ENCODE measurements at places on chromosomes 7 and 10.

GRCh38 chr10:126520751-126521317, 132.6 kb upstream of the ADAM12 start:
- no peak for DNase-seq

DNA sequence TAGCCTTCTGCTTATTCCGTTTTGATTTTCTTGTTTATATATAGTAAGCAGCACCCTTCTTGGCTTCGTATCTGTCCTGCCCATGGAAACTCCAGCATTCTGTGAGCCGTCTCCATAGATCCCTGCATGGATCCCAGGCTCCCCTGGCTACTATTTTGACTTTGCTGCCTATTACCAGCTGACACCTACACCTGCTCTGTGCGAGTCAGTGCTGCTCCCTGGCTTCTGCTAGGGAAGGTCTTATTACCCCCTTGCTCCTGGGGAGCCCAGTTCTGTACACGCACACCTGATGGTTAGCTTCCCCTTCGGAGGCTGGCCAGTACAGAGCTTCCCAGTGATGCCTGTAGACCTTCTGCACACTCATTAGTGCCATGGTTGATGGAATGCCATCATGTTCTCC, 35.4 kb downstream of the NACAD start:
- DNase-seq = no peak

DNA sequence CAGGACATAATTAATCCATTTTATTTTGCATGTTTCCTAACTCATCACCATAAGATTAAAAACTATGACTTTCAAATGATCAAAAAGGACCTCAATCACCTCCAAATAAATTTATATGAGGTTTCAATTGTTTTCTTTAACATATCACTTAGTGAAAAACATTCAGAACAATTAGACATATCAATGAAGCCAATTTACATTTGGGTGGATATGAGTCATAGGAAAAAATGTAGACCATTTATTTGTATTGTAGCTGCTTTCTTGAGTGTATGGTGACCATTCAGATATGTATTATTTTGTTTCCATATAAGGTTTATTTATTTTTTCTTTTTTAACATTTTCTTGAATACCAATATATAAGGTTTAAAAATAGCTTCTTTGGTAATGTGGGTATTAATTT, 13.3 kb upstream of the EXOC6 start:
- DNase-seq = peak; percentile 23

DNA sequence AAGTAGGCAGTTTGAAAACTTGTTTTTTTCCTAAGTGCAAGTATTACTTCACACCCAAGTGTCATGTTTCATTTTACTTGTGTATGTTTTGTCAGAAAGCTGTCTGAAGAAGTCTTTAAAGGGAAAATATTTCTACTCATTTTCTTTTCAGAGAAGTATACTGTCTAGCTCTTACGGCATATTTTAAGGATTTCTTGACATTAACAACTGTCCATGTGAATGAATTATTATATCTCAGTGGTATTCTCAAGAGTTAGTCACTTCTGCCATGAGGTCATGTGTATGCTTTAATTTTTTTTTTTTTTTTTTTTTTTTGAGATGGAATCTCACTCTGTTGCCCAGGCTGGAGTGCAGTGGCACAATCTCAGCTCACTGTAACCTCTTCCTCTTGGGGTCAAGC, 229.5 kb downstream of the BICC1 start:
- DNase-seq = no peak

DNA sequence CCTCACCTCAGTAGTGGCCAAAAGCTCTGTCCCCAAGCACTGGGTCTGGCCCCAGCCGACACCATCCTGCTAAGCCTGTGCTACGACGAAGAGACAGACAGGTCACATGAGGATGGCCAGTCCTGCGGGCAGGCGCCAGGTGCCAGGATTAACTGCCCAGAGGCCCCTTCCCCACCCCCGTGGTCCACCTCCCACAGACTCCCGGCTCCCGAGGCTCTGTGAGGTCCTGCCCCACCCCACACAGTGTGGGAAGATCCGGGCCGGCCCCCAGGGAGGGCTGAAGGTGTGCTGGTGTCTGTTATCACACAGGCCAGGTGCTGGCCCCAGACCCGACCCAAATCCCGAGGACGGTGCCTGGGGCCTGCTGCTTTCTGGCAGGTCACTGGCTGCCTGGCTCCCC, 27.2 kb downstream of the CYP2W1 start:
- no peak for DNase-seq

DNA sequence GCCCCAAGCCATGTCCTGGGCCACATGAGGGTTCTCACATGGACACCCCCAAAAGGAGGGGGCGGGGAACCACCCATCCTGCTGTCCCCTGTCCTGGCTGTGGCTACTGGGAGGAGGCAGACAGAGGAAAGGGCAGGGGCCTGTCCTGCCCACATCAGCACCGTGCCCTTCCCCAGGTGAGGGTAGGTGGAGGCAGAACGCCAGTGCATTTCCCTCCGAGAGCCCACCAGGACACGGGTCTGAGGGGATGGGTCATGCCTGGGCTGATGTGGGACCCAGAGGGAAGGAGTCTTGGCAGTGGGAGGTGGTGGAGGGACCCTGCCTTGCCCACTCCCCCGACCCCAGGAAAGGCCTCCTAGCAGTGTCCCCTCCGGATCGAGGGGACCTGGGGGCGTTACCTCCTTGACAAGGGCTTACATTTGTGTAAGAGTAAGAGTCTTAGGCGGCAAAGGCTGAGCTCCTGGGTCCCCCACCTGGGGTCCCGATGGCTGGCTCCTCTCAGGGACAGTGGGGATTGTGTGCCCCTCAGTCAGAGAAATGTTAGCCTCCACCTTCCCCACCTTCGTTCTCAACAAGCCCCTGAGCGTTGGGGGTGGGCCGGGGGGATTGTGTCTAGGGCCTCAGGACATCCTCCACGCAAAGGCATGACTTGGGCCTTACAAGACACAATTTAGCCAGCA, 6.1 kb downstream of the CRYGN start:
- no peak for DNase-seq

- no peak for DNase-seq
These were observed 36.9 kb upstream of the EGFR start for GRCh38 chr7:54981913-54982312.

DNA sequence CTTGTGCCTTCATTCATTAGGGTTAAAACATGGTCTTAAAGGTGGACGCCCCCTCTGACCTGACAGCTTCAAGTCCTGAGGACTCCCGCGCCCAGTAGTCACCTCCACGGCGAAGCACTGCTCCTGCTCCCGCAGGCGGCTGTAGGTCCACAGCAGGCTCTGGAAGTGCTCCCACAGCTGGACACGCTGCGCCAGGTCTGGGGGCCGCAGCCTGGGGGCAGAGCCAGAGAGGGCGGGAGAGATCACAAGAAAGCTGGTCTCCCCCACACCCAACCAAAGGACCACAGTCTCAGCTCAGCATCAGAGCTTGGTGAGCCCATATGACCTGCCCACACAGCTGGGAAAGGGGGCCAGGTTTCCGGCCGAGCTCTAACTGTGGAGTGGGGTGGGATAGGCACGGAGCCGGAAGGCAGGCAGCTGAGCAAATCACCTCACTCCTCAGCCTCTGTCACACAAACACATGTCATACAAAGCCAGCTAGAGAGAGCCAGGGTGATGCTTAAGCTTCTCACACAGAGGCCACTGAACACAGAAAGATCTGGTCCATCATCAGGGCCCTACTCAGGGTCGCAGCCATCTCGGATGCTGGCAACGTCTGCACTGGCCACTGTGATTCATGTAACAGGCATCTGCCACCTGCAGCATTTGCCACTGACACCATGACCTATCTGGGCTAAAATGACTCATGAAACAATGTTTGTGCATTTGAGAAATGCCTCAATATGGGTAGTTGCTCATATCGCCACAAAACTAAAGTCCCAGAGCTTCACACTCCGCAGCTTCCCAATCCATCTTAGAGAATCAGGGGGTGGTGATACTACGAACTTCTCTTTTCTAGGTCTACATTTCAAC, 12.6 kb downstream of the HPS1 start:
- peak; percentile 77 for DNase-seq

- DNase-seq = no peak
These were observed at the start of gene SH2D4B for GRCh38 chr10:80537736-80538480. SH2D4B (plus strand) TSS chr10:80537902; CDS start chr10:80538332, 430 bp downstream.

DNA sequence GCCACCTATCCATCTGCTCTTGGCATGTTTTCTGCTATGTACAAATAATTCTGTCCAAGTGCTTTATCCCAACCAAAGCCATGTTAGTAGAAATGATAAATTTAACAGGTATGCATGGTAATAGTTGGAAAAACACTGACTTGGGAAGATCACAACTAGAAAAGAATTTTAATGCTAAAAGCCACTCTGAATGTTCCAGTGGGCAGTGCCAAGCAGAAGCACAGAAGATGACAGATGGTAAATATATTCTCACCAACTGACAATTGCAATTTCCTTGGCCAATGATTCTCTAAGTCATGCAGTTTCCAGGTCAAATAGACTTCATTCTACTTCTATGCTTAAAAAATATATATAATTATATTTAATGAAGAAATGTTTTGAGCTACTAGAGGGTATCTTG, 83.6 kb upstream of the SEMA3C start:
- DNase-seq = no peak

GRCh38 chr10:92542458-92542857, 31.4 kb downstream of the IDE start:
- DNase-seq = no peak

GRCh38 chr7:41436139-41436538, 266.8 kb downstream of the INHBA start:
- no peak for DNase-seq

GRCh38 chr10:114244126-114244525, 5.1 kb downstream of the VWA2 start:
- no peak for DNase-seq

- no peak for DNase-seq
These were observed 710 bp upstream of the C10orf105 start for GRCh38 chr10:71720288-71720687.

DNA sequence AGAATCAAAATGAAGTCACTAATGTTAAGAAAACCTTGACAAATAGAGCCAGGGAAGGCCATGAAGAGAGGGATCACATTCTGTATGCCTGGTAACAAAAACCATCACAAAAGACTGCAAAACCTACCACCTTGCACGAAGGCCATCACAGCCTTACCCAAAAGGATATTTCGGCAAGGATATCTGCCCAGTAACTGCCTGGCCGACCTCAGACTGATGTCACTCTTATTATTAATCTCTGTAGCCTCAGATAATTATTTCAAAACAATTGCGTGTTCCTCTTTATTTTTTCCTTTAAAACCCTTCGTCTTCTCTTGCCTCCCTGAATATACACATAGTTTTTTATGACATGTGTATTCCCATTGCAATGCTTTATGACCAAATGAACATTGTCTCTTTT, 52.5 kb downstream of the CDC14C start:
- DNase-seq = no peak

DNA sequence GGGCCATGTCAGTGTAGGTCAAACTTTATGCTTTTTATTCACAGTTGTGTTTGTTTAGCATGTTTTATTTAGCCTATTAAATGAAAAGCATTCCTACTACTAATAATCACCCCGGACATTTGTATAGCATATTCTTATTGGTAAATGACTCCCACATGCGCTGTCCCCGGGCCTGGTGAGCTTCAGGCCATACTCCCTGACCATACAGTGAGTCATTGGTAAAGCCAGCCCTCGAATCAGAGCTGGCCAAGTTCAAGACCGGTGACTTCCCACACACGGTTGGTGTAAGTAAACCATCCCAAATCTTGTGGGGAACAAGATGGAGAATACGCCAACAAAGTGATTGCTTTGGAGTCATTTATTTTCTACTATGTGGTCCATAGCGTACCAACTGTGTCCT, 238.7 kb upstream of the TCF7L2 start:
- DNase-seq = peak; percentile 59

DNA sequence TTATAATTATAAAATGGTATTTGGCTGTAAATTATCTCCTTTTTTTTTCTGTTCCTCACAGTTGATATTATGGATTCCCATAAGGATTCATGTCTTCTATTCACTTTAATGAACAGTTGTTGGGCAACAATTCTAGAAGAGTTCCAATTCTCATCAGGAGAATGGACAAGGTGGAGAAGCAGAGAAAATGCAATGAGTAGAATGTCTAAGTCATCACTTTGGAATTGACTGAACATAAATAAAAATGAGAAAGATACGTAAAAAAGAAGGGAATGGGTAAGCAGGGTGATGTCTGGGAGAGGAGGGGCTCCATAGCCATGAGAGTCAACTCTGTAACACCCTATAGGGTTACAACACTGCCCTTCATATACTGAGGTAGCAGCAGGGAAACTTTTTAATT, 1.8 kb upstream of the CAV2 start:
- no peak for DNase-seq

- DNase-seq = no peak
These were observed 28.6 kb upstream of the DMBT1 start for GRCh38 chr10:122531939-122532338.

- DNase-seq = peak; percentile 22
These were observed 131.7 kb upstream of the EEPD1 start for GRCh38 chr7:36021367-36021766.

DNA sequence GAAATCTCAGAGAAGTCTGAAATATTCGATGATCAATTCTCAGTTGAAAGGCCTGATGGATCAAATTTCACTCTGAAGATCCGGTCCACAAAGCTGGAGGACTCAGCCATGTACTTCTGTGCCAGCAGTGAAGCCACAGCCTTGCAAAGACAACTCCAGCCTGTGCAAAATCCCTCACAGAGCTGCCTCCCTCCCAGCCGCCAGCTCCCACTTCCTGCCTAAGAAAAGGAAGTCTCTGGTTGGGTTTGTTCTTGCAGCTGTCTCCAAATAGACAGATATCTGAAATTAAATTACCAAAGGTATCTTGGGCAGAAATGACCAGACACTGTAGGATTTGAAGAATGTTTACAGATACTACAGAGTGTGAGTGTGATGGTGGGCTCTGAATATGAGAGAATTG, 43.4 kb upstream of the PRSS58 start:
- no peak for DNase-seq
